ENCODE measurements at places on chromosomes 2 and 18. TPM values are rescaled to one million over a fixed set of nuclear protein-coding genes. Genes with fewer than 3 reads are reported as not detected.

DNA sequence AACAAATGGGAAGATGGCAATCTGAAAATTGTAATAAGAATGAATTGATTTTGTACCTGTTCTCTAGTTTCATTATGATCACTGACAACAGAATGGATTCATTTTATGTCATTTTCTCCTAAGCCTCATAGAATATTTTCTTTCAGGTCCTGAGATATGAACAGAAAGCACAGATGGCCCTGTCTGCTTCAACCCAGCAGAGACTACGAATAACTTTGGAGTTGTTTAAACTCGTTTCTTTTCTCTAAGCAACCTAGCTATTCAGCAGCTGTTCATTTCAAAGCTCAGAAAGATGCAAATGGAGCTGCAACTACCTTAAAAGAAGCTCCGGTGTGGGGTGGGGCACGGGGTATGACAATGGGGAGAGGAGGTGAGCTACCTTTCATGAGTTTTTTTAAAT, 124.9 kb downstream of the ALK start:
- H3K27me3 ChIP-seq = peaks cover 4% of the 10 kb centered on the region
- H3K4me1 ChIP-seq = no peaks in the 10 kb centered on the region
- H3K27ac ChIP-seq = no peak overlapping the region
- no peak overlapping the region for H3K4me3 ChIP-seq
- no peaks in the 10 kb centered on the region for H3K36me3 ChIP-seq

DNA sequence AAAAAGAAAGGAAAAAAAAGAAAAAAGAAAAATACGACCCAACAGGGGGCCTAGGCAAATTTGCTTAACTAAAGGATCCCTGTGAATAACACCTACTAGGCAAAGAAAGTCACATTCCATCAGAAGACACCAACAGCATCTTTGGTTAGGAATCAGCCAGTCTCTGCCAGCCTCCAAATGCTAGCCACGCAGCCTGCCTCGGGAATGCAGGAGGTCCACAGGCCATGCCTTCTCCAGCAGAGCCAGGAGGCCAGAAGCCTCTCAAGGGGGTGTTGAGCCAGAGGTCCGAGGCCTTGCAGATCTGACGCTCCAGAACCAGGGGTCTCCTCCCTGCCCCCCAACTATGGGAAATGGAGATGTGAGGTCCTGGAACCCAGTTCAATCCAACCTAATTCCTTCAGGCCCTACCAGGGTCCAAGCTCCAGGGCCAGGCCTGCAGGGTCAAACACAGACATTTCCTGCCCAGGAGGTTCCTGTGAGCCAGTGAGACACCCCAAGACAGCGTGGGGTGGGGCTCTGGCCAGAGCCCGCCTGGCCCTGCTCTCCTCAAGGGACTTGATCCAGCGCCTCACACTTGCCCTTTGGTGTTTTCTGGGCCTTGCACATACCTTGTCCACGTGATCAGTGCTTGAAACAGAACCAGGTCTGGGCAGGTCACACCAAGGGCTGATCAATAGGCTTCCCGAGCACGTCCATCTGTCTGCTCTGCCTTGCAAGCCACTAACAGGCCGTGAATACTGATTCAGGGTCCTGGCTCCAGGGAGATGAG, 289.6 kb upstream of the ID2 start:
- H3K36me3 ChIP-seq = no peaks in the 10 kb centered on the region
- peaks cover 9% of the 10 kb centered on the region for H3K4me1 ChIP-seq
- H3K27ac ChIP-seq = no peak overlapping the region
- no peak for DNase-seq
- H3K27me3 ChIP-seq = peaks cover 2% of the 10 kb centered on the region
- no peak overlapping the region for H3K4me3 ChIP-seq

DNA sequence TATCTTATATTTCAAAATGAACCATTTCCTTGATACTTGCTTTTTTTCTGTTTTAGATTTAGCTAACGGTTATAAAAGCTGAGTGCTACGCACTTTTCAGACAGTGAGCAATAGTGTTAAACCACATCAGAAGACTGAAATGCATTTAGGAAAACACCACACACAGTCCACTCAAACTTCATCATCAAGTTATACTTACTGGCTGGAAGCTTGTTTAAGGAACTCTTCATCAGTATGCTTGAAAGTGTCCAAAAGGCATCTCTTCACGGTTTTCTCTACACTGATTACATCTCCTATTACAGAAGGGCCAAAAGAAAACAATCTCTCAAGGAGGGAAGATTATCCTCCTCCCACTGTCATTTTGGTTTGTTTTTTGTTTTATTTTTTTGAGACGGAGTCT, 19.7 kb downstream of the ILKAP start:
- DNase-seq = no peak
- H3K4me1 ChIP-seq = peaks cover 8% of the 10 kb centered on the region
- no peak overlapping the region for H3K4me3 ChIP-seq
- no peaks in the 10 kb centered on the region for H3K27me3 ChIP-seq

- DNase-seq = no peak
- H3K4me1 ChIP-seq = no peaks in the 10 kb centered on the region
- no peaks in the 10 kb centered on the region for H3K36me3 ChIP-seq
- no peak overlapping the region for H3K4me3 ChIP-seq
Observed at GRCh38 chr18:33195795-33196194, 244.7 kb downstream of the CCDC178 start.

Gene SPC25
- 22.8 TPM for total RNA-seq

Gene POTEJ
- not detected for total RNA-seq

GRCh38 chr2:180675170-180675569, 305.2 kb upstream of the UBE2E3 start:
- H3K4me3 ChIP-seq = no peak overlapping the region
- DNase-seq = no peak
- no peak overlapping the region for H3K27ac ChIP-seq

GRCh38 chr2:86308984-86309695, 28.3 kb downstream of the REEP1 start:
- H3K36me3 ChIP-seq = no peaks in the 10 kb centered on the region
- H3K27me3 ChIP-seq = peaks cover 8% of the 10 kb centered on the region
- no peaks in the 10 kb centered on the region for H3K4me1 ChIP-seq
- H3K4me3 ChIP-seq = no peak overlapping the region

GRCh38 chr2:29055601-29056000, 18.7 kb downstream of the PCARE start:
- peaks cover 6% of the 10 kb centered on the region for H3K4me1 ChIP-seq
- H3K36me3 ChIP-seq = no peaks in the 10 kb centered on the region
- no peaks in the 10 kb centered on the region for H3K27me3 ChIP-seq

All from activated CD4-positive, alpha-beta T cell treated with anti-CD3 and anti-CD28 coated beads, Interleukin-2, amount 10 ng/mL, durations not matched to agents 24 days and 14 days (primary cell).